ENCODE measurements at places on chromosomes 2 and 18.
A peak's percentile ranks its signal among the peaks of the same experiment; 100 is the strongest.

DNA sequence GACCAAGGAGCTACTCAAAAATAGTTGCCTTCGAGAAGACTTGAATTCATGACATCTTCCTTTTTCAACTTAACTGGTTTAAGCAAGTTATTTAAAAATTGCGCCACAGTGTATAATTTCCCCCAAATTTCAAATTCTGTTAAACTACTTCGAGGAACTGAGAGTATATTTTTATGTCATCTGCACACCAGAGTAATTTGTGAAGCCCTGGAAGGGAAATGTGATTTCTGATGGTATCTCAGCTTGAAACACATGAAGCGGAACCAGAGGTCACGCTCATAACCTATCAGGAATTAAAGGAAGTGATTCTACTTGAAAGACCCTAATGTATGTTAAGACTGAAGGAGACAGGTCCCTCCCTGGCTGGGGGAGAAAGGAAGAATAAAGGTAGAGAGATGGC is 33.9 kb upstream of the DARS1 start:
- DNase-seq = no peak
- no peak overlapping the region for H3K27ac ChIP-seq
- H3K27me3 ChIP-seq = no peaks in the 10 kb centered on the region
- H3K4me3 ChIP-seq = no peak overlapping the region
- H3K4me1 ChIP-seq = peaks cover 9% of the 10 kb centered on the region
- no peaks in the 10 kb centered on the region for H3K36me3 ChIP-seq

- no peak for DNase-seq
- H3K27me3 ChIP-seq = no peaks in the 10 kb centered on the region
- peaks cover 62% of the 10 kb centered on the region for H3K36me3 ChIP-seq
- no peak overlapping the region for H3K4me3 ChIP-seq
- no peak overlapping the region for H3K27ac ChIP-seq
These were observed 24.7 kb upstream of the EPG5 start for GRCh38 chr18:45991788-45992187.

DNA sequence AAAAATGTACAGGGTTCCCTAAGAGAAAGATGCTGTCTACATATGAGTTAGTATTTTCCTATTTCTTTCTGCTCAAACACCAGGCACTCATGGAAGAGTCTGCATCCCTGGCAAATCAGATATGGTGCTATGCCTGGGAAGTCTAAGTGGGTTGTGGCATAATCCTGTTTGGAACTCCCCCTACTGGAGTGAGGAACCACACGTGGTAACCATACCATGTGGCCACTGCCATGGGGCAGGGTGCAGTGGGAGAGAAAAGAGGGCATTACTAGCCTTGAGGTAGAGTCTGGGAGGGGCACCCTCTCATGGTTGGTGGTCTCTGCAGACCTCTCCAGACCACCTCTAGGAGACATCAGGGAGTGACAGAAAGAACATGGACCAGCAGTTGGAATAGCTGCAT is 257.9 kb upstream of the ATP5MC3 start:
- no peak for DNase-seq
- no peaks in the 10 kb centered on the region for H3K4me1 ChIP-seq
- H3K27me3 ChIP-seq = peaks cover 9% of the 10 kb centered on the region
- H3K27ac ChIP-seq = no peak overlapping the region
- no peaks in the 10 kb centered on the region for H3K36me3 ChIP-seq
- no peak overlapping the region for H3K4me3 ChIP-seq

- H3K4me3 ChIP-seq = peak overlapping the region; percentile 79
- peaks cover 48% of the 10 kb centered on the region for H3K4me1 ChIP-seq
- H3K27ac ChIP-seq = peak overlapping the region; percentile 97
- DNase-seq = peak; percentile 82
- no peaks in the 10 kb centered on the region for H3K36me3 ChIP-seq
These were observed 37.0 kb downstream of the NIFK start for GRCh38 chr2:121699421-121700333.

GRCh38 chr2:231058761-231059550 is 2.3 kb downstream of the PSMD1 start:
- H3K27ac ChIP-seq = peak overlapping the region; percentile 100
- H3K4me1 ChIP-seq = peaks cover 51% of the 10 kb centered on the region
- no peak for DNase-seq
- H3K4me3 ChIP-seq = peak overlapping the region; percentile 95
- H3K27me3 ChIP-seq = peaks cover 3% of the 10 kb centered on the region

DNA sequence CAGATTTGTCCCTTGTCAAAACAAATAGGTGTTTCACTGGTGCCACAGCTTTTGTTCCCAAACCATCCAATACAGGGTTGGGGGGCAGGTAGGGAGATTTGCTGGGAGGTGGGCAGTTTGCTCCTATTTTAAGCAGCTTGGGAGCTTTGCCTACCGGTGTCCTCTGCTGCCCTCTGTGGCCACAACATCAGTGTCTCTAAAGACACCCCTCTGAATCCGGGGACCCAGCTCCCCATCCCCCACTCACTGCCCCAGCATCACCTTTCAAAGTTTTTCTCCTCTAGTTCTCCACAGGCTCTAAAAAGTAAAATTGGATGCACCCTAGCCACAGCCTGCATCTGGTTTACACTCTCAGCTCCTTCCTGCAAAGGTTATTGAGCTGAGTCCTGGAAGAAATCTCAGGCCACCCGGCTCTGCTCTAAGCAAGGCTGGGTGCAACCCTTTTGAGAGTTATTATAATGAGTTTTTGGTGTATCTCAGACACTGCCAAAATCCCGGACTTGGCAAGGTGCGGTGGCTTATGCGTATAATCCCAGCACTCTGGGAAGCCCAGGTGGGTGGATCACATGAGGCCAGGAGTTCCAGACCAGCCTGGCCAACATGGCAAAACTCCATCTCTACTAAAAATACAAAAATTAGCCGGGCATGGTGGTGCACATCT is 2.9 kb upstream of the EPAS1 start:
- H3K4me1 ChIP-seq = peaks cover 18% of the 10 kb centered on the region
- H3K27ac ChIP-seq = no peak overlapping the region
- peaks cover 34% of the 10 kb centered on the region for H3K27me3 ChIP-seq
- H3K36me3 ChIP-seq = no peaks in the 10 kb centered on the region

DNA sequence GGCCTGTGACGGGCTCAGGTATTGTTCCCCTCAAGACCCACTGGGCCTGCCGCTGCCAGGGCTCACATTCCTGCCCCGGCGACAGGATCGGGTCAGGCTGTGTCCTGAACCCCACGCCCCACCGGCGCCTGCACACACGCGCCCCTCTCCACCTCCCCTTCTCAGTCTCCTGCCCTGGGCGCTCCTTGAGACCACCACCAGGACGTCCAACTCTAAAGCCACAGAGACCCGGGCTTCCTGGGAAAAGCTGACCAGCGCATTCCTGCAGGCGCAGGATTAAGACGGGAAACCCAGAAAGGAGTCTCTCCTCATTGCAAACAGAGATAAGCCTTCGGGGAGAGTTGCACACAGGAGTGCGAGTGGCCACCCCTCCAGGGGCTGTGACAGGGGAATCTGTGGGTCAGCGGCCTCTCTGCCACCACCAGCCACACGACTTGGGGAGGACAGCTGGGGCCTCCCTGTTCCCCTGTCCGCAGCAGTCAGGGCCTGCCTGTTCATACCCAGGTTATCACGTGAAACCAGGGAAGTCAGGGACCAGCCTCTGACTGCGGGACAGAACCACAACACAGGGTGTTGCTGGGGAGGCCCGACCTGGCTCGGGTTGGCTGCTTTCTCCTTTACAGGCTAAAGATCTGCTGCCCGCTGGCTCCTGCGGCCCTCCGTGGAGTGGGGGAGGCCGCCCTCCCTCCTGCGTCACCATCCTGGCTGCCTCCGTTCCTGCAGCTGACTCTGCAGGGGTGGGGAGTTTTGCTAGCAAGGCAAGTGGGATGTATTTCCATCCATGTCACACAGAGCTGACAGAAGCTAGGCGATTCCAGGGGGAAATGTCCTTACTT is 88.8 kb downstream of the ZCCHC2 start:
- no peaks in the 10 kb centered on the region for H3K4me1 ChIP-seq
- no peak for DNase-seq
- H3K36me3 ChIP-seq = no peaks in the 10 kb centered on the region

GRCh38 chr2:70103531-70104061 is 16.3 kb downstream of the PCBP1 start:
- no peaks in the 10 kb centered on the region for H3K36me3 ChIP-seq
- H3K27me3 ChIP-seq = no peaks in the 10 kb centered on the region
- peak overlapping the region; percentile 96 for H3K27ac ChIP-seq
- DNase-seq = peak; percentile 55

GRCh38 chr18:76589866-76590265 is 94.8 kb upstream of the ZNF516 start:
- H3K4me3 ChIP-seq = no peak overlapping the region
- H3K36me3 ChIP-seq = no peaks in the 10 kb centered on the region
- no peak for DNase-seq
- peaks cover 56% of the 10 kb centered on the region for H3K27me3 ChIP-seq
- no peak overlapping the region for H3K27ac ChIP-seq

GRCh38 chr2:88024509-88024908 is 8.2 kb upstream of the RNU2-63P start:
- H3K4me3 ChIP-seq = no peak overlapping the region
- DNase-seq = no peak
- peaks cover 8% of the 10 kb centered on the region for H3K4me1 ChIP-seq
- no peak overlapping the region for H3K27ac ChIP-seq

DNA sequence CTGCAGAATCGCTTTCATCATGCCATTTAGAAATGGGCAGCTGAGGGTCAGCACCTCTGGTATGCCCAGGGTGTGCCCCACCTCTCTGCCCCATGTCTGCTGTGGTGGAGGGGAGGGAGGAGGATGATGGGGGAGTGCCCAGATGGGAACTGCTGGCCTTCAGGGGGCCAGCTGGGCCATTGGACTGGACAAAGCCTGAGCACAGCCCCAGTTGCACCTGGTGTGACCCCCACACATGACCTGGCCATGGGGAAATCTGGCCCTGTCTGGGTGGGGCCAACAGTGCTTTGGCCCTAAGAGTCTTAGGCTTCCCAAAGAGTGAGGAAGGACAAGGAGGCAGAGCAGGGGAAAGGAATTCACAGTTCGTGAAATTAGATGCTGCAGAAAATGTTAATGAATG is 44.1 kb downstream of the CTIF start:
- H3K27me3 ChIP-seq = peaks cover 2% of the 10 kb centered on the region
- no peaks in the 10 kb centered on the region for H3K36me3 ChIP-seq
- no peak for DNase-seq
- peaks cover 8% of the 10 kb centered on the region for H3K4me1 ChIP-seq
- H3K27ac ChIP-seq = no peak overlapping the region
- no peak overlapping the region for H3K4me3 ChIP-seq

- H3K36me3 ChIP-seq = peaks cover 12% of the 10 kb centered on the region
- H3K27me3 ChIP-seq = peaks cover 57% of the 10 kb centered on the region
- H3K4me1 ChIP-seq = peaks cover 59% of the 10 kb centered on the region
- DNase-seq = peak; percentile 78
These were observed 3.7 kb upstream of the BCL2L11 start for GRCh38 chr2:111116843-111117597.

GRCh38 chr2:134772493-134773169 is 53.8 kb upstream of the TMEM163 start:
- no peak overlapping the region for H3K4me3 ChIP-seq
- no peaks in the 10 kb centered on the region for H3K27me3 ChIP-seq
- no peak for DNase-seq

GRCh38 chr2:241891988-241892298 is 22.4 kb downstream of the RTP5 start:
- peaks cover 3% of the 10 kb centered on the region for H3K27me3 ChIP-seq
- no peak overlapping the region for H3K27ac ChIP-seq
- H3K4me1 ChIP-seq = peaks cover 22% of the 10 kb centered on the region
- no peak overlapping the region for H3K4me3 ChIP-seq
- DNase-seq = no peak

DNA sequence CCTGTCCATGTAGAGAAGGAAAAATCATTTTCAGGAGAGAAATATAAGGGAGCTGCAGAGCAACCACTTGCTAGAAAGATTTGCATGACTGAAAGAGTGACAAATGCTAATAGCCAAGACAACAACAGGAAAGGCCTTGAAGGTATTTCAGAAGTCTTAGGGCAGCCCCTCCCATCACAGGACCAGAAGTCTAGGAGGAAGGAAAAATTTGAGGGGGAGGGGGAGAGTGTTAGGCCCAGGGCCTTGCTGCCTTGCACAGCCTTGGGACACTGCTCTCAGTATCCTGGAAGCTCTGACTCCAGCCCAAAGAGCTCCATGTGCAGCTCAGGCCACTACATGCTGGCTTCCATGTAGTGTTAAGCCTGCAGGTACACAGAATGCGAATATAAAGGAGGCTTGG is 266.9 kb downstream of the GLI2 start:
- no peak overlapping the region for H3K27ac ChIP-seq
- H3K36me3 ChIP-seq = no peaks in the 10 kb centered on the region
- peaks cover 9% of the 10 kb centered on the region for H3K27me3 ChIP-seq
- H3K4me3 ChIP-seq = no peak overlapping the region

GRCh38 chr2:152468899-152469692 is 134.1 kb downstream of the FMNL2 start:
- H3K27me3 ChIP-seq = peaks cover 15% of the 10 kb centered on the region
- peaks cover 4% of the 10 kb centered on the region for H3K4me1 ChIP-seq
- H3K4me3 ChIP-seq = no peak overlapping the region
- H3K27ac ChIP-seq = no peak overlapping the region
- no peak for DNase-seq

DNA sequence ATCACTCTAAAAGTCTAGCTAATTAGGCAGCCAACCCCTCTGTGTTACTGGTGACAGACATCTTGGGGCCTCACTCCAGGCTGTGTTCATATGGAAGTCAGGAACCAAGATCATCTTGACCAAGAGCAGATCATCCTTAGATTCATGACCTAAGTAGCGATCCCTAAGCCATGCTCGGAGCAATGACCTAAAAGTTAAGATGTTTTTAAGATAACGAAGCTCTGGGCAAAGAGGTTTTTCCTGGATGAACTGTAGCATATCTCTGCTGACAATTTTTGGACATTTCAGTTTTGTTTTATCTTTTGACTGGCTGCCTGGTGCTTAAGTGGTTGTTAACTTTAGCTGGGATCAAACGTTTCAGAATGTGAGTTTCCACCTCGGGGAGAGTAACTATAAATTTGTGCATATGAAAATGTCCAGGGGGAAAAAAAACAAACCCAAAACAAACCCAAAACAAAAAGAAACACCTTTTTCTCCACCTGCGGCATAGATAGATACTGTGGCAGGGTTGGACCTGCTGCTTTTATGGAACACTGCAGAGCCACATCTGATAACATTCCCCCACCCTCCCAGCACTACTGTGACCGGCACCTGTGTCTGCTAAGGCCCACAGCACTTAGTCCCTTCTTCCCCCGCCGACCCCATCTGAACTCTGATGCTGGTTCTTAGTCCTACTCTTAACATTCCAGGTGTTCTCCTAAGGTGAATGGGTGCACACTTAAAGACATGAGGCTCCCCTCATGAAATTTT is 45.5 kb downstream of the EPAS1 start:
- DNase-seq = no peak
- H3K4me3 ChIP-seq = no peak overlapping the region
- no peaks in the 10 kb centered on the region for H3K27me3 ChIP-seq
- H3K4me1 ChIP-seq = peaks cover 9% of the 10 kb centered on the region
- no peaks in the 10 kb centered on the region for H3K36me3 ChIP-seq

DNA sequence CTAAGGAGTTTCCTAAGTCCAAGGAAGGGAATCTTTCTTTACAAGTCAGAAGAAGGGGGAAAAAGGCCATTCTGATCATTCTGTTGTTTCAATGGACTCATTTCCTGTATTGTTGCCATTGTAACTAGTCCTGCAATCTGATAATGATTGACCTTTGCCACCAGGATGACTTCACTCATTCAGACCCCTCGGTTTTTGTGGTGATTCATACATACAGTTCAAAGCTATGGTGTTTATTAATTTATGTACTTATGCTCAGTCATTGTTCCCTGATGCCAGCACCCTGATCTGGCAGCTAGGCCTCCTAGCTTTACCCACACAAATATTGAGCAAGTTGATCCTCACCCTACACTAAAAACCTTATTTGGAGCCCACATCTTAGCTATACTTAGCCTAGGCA is 57.6 kb upstream of the ZNF519 start:
- H3K27me3 ChIP-seq = no peaks in the 10 kb centered on the region
- peaks cover 28% of the 10 kb centered on the region for H3K4me1 ChIP-seq
- peaks cover 8% of the 10 kb centered on the region for H3K36me3 ChIP-seq
- H3K4me3 ChIP-seq = peak overlapping the region; percentile 28

Measured in activated T-cell treated with anti-CD3 and anti-CD28 coated beads, Interleukin-2, amount 50 U/mL, for 24 hours (primary cell).